ENCODE measurements at places on chromosomes 6 and 20.

DNA sequence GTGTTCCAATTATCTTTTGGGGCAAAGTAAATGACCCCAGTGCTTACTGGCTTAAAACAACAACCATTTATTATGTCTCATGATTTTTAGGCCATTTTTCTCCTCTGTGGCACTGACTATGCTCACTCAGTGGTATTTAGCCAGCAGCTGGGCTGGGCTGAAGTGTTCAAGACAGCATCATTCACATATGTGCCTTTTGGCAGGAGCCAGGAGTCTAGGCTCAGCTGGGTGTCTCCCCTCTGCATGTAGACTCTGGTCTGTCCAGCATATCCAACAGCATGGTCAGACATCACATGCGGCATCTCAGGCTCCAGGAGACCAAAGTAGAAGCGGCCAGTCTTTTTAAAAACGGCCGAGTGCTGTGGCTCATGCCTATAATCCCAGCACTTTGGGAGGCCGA lies 120.3 kb upstream of the TOP1 start:
- no peak for DNase-seq

GRCh38 chr6:89613790-89614189 lies 24.8 kb downstream of the LYRM2 start:
- DNase-seq, result no peak

DNA sequence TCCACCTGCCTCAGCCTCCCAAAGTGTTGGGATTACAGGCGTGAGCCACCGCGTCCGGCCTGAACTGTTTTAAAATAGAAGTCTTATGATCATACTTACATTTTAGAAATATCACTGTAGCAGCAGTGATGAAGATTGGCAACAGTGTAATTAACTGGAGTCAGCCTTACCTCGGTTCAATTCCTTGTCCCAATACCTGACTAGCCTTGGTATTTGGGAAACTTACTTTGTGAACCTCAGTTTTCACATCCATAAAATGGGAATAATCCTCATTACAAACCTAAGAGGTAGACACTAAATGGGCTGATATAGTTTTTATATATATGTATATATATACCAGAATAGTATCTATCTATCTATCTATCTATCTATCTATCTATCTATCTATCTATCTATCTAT lies 19.3 kb downstream of the PHF20 start:
- no peak for DNase-seq

DNA sequence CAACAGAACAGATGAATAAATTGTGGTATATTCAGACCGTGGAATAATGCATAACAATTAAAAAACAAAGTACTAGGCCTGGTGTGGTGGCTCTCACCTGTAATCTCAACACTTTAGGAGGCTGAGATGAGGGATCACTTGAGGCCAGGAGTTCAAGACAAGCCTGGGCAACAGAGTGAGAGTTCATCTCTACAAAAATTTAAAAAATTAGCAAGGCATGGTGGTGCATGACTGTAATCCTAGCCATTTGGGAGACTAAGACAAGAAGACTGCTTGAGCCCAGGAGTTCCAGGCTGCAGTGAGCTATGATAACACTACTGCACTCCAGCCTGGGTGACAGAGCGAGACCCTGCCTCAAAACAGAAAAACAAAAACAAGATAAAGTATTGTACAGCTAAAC lies 16.1 kb upstream of the ASF1A start:
- no peak for DNase-seq

DNA sequence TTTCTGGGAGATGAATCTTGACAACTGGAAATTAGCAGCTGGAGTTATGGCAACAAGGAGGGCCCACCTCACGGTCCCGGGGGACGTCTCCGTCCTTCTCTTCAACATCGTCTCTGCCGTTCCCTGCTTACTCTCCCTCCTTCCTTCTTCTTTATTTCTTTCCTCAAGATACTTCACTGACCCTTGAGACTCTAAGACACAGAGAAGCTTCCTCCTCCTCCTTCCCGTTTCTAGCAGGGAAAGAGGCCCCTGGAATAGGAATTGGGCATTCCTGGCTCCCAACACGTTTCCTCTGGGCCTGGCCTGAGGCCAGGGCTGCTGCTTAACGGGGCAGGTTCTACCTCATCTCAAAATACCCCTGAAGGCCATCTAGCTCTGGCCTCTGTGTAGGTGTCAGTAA lies 189.9 kb upstream of the GMDS start:
- DNase-seq, result no peak

DNA sequence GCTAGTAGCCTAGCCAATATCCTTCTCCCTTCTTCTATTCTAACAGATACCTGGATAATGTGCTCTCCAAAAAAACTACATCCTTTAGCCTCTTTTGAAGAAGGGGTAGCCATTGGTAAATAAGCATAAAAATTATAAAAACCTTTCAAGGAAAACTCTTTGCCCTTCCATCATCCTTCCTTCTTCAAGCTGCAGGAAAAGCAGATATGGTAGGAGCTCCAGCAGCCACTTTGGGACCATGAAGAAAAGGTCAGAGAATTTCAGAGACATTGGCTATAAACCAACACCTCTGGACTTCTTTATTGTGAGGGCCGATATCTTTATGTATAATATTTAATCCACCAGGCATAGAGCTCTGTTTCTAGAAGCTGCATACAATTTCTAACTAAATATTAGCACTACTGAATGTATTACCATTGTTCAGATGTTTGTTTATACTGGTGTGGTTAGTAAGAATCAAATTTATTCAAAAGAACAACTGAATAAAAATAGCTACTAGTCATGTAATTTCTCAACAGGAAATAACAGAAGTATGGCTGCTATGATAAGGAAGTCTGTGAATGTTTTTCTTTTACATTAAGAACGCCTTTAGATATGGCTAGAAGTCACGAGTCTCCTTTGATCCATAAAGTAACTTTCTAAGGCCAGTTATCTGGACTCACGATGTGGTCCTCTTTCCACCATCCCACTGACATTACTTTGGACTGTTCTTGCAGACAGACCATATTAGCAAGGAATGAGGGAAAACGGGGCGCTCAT lies 32.2 kb downstream of the MYLK4 start:
- no peak for DNase-seq

DNA sequence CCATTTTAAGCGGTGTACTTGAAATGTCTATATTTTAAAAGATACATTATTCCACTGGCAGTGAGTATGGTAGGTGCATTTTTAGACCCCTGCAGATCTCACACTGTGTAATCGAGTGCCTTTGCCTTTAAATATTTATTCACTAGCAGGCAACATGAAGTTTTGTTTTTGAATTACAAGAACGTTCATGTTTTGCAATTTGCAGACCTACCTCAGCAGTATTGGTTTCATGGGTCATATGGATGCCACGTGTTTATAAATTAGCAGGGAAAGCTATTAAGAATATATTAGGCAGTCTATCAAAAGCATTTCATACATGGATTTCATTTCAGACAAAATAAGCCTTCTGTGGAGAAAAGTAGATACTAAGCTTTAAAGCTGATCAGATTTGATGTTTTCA lies 7.2 kb downstream of the MAP3K4 start:
- no peak for DNase-seq

- no peak for DNase-seq
These were observed 126.8 kb upstream of the TMEM170B start for GRCh38 chr6:11410539-11411307.

GRCh38 chr6:6816716-6817115 lies 228.2 kb downstream of the LY86 start:
- no peak for DNase-seq

DNA sequence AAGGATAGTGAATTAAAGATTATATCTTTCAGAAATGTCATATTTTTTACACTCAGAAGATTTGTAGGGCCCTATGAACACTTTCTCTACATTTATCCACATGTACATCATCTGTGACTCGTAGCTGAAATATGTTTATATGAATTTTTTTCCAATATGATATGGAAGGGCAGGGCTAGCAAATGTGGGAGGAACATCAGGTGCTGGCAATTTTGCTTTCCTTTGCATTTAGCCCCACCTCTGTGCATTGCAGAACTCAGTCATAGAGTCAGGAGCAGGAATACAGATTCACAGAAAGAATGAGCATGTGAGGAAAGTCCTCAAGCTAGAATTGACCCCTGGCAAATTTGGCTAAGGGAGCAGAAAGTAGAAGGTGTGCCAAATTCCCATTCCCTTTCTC lies 129.9 kb downstream of the CRYBG1 start:
- no peak for DNase-seq

DNA sequence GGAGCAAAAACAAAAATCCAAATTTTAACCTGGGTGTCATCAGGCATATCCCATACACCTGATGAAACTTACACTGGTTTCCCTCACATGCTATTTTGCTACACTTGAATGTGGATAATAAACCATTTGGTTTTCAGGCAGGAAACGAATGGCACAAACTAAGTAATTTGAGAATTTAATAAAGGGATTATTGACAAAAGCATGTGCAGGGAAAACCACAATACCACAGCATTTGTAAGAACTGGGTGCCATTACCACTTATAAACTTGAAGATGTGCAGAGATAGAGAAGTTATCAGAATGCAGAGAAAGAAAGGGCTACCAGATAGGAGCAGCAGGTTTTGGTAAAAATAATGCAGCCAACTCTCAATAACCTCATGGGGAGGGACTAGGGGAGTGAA lies 151.2 kb downstream of the RFX6 start:
- no peak for DNase-seq

- DNase-seq, result no peak
These were observed 828.4 kb downstream of the HACE1 start for GRCh38 chr6:104031346-104031745.

GRCh38 chr6:139395371-139395770 lies 20.9 kb upstream of the CITED2 start:
- no peak for DNase-seq

DNA sequence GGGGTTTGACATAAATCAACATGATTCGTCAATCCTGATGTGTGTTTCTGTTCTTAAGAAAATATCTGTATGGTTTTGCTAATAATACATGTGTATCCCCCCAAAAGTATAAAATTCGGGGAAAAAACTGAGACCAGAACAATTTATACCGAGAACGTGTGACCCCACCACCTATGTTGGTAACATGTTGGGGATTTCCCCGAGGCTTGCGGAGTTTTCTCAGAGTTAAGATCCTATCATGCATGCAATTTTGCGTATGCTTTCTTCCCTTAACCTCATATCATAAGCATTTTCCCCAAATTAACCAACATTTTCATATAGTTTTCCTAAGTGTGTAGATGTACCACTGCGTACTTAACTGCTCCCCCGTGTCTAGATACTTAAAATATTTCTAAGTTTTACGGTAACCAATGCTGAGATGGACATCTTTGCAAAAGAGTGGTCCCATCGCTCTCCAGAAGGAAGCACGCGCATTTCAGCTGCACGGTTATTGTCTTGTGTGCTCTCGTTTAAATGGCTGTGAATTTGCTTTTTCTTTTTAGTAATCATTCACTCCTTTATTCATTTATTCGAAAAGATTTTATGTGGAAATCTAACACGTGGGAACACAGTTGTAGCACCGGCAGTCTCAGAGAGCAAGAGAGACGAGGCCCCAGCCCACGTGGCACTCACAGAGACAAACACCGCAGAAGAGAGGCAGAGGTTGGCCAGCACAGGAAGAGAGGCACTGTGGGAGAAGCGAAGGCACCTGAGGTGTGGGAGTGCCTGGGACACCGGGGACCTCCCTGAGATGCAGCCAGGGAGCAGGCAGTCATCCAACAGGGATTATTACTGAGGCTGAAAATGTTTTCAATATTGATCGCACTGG lies 13.2 kb upstream of the IRF4 start:
- DNase-seq, result no peak

GRCh38 chr6:108576709-108577108 lies 16.0 kb downstream of the FOXO3 start:
- DNase-seq, result no peak

GRCh38 chr6:21357262-21357661 lies 236.3 kb upstream of the SOX4 start:
- DNase-seq, result no peak

DNA sequence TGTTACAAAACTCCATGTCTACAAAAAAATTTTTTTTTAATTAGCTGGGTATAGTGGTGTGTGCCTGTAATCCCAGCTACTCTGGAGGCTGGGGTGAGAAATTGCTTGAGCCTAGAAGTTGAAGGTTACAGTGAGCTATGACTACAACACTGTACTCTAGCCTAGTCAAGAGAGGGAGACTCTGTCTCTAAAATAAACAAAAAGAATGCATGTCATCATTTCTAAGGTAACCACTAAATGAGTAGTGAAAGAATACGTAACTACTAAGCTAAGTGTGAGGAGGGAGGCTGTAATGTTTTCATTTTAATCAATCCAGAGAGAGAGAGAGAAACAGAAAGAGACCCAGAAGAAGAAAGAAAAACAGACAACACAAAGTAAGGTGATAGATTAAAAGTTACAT lies 9.9 kb downstream of the SYCP2 start:
- DNase-seq, result no peak

GRCh38 chr6:166587631-166588413 lies 1.3 kb upstream of the RAMACL start:
- no peak for DNase-seq

GRCh38 chr6:157012355-157012754 lies 235.2 kb downstream of the ARID1B start:
- no peak for DNase-seq

DNA sequence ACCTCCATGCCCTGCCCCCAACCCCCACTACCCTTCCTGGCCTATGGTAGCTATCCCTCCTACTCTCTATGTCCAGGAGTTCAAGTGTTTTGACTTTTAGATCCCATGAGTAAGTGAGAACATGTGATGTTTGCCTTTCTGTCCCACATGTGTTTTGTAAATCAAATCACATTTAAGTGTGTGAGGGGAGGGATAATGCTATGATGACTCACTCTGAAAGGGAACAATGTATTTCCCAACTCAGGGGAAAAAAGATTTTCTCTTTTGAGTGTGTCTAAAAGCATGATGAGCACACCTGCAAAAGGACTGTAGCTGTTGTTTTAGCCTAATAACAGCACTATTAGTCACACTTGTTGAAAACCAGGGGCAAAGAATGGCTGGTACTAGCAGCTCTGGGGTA lies 193.7 kb downstream of the GJA10 start:
- DNase-seq, result no peak

- no peak for DNase-seq
These were observed 331.8 kb downstream of the PRL start for GRCh38 chr6:21965016-21965415.

DNA sequence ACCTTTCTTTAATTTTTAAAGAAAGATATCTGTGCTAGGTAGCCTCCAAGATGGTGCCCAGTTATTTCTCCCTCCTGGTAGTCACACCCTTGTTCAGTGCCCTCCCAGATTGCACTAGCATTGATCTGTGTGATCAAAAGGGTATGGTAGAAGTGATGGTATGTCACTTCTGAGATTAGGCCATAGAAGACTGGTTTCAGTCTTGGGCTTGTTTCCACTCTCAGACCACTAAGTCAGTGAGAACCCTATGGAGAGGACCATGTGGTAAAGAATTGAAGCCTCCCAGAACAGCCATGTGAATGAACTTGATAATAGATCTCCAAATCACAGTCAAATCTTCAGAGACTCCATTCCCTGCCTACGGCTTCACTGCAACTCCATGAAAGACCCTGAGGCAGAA lies 57.3 kb downstream of the THEMIS start:
- DNase-seq, result no peak

- DNase-seq, result no peak
These were observed 528 bp downstream of the NHSL1 start for GRCh38 chr6:138498629-138499302.

- DNase-seq, result no peak
These were observed 8.1 kb upstream of the CCN5 start for GRCh38 chr20:44707018-44707579.

GRCh38 chr6:11586536-11586935 lies 49.0 kb downstream of the TMEM170B start:
- DNase-seq, result no peak

All from RKO (cell line).